ENCODE measurements at places on chromosomes 12 and 14.

- DNase-seq = no peak
Observed at GRCh38 chr12:113594967-113595366, 123.3 kb upstream of the LHX5 start.

- DNase-seq = no peak
Observed at GRCh38 chr12:51868821-51869495, 18.9 kb upstream of the ANKRD33 start.

- DNase-seq = no peak
Observed at GRCh38 chr12:68138480-68138879, 21.1 kb downstream of the IFNG start.

GRCh38 chr14:26928019-26928418 is 330.2 kb upstream of the NOVA1 start:
- no peak for DNase-seq

DNA sequence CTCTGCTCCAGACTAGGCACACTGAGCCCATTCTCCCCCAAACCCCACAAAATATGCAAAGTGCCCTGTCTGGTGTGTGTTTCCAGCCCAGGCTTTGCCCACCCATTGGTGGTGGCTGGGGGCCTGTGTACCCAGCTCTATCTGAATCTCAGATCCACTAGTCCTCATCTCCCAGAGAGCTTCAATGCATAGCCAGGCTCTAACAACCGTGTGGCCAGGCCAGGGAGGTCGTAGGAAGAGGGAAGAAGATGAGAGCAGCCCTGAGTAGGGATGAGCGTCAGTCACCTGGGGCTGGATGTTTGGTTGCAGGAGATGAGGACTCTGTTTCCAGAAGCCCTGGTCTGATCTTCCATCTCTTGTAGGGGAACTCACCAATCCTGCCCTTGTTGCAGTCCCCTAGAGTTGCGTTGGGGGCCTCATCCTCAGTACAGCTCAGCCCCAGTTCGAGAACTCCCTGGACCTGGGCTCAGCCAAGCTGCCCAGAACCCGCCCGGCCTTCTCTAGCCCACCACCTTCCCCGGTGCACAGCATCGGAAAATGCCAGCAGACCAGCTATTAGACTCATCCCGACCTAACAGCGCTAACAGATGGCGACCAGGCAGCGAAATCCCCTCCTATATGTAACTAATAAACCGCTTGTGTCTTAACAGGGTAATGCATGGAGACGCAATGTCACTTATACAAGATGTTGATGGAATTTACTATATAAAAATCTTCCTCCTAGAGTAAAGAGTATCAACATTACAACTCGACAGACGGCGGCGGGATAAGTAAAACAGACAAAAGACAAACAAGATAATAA is 3.2 kb upstream of the LHX5 start:
- no peak for DNase-seq

DNA sequence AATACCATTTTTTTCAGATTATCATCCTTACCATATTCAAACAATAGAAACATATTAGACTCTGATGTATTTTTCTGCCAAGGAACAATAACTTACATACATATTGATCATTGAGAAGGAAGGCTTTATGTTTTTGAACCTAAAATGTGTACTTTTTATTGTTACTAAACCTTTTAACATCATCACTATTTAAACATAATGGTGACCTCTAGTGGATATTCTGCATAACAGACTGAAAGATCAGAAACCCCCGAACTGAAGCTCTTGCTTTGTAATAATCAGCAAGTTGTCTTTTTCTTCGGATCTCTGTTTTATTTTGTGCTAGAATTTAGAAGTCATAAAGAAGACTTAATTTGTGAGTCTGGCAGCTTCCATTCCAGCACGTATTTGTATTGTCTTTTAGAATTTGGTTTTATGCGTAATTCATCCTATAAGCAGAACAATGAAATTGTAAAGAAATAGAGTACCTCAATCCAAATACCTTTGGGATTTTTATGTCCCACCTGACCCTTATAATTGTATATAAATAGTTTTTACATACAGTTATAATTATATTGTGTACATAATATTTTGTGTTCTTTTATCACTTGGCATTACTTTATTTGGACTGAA is 125.9 kb upstream of the ATF1 start:
- no peak for DNase-seq

DNA sequence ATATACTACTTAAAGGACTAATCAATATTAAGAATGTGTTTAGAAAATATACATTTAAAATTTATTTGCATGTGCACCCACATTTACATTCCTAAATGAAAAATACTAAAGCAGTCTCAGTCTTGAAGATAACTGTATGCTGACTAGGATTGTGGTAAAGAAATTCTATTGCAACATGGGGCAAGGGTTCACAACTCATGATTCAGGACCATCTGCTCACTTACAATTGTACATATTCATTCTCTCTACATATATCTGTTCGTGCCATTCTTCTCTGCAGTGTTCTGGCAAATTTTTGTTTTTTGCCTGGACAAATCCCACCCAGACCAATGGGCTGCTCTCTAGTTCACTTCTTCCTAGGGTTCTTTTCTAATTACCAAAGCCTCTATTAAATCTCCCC is 417.2 kb upstream of the NOVA1 start:
- no peak for DNase-seq

DNA sequence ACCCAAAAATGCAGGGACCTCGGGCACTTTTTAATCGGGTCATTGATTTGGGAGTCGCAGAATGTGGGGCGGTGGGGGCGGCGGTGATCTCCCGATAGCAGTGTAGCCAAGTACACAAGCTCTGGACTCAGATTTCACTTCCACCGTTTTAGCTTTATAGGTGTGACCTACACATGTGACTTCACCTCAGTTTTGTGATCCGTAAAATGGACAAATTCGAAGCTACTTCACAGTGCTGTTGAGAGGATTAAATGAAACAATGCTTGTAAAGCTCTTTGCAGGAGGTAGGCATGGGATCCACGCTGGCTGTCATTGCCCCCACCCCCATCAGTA is 478 bp downstream of the RITA1 start:
- DNase-seq = no peak

DNA sequence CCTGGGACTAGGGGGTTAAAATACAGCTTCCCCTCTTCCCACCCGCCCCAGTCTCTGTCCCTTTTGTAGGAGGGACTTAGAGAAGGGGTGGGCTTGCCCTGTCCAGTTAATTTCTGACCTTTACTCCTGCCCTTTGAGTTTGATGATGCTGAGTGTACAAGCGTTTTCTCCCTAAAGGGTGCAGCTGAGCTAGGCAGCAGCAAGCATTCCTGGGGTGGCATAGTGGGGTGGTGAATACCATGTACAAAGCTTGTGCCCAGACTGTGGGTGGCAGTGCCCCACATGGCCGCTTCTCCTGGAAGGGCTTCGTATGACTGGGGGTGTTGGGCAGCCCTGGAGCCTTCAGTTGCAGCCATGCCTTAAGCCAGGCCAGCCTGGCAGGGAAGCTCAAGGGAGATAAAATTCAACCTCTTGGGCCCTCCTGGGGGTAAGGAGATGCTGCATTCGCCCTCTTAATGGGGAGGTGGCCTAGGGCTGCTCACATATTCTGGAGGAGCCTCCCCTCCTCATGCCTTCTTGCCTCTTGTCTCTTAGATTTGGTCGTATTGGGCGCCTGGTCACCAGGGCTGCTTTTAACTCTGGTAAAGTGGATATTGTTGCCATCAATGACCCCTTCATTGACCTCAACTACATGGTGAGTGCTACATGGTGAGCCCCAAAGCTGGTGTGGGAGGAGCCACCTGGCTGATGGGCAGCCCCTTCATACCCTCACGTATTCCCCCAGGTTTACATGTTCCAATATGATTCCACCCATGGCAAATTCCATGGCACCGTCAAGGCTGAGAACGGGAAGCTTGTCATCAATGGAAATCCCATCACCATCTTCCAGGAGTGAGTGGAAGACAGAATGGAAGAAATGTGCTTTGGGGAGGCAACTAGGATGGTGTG is 1.9 kb downstream of the GAPDH start:
- no peak for DNase-seq

DNA sequence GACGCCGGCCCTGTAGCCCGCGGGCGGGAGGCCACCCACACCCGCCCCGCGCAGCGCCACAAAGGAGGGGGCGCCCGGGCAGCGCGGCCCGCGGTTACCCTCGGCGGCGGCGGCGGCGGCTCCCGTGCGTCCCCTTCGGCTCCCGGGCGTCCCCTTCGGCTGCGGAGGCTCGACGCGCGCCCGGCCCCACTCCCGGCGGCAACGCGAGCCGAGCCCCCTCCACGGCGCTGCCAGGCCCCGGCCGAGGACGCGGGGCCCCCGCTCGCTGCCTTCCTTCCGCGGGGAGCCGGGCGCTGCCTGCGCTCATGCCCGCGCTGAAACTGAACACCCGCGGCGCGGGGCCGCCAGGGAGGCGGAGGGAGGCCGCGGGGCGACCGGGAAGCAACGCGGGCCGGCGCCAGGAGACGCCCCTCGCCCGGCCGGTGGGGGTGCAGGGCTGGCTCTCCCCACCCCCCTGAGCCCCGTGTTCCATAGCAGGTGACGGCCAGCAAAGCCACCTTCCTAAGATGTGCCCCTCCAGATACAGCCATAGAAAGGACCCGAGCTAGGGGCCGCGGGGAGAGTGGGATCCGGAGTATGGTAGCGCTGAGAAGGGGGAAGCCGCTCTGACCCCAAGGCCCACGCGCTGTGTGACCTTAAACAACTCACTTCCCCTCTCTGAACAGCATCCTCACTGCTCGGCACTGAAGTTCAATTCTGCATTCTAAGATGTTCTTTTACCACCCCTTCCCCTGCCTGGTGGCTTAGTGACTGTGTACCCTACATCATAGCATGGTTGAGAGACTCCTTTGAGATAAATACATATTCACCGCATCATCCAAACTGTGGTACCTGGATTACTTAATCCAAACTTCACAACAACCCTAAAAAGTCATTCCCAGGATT is 42.8 kb downstream of the KDM2B start:
- no peak for DNase-seq

- DNase-seq = no peak
Observed at GRCh38 chr12:65922077-65922476, 97.8 kb downstream of the HMGA2 start.

GRCh38 chr12:117863002-117863709 is 105.6 kb downstream of the KSR2 start:
- DNase-seq = no peak

DNA sequence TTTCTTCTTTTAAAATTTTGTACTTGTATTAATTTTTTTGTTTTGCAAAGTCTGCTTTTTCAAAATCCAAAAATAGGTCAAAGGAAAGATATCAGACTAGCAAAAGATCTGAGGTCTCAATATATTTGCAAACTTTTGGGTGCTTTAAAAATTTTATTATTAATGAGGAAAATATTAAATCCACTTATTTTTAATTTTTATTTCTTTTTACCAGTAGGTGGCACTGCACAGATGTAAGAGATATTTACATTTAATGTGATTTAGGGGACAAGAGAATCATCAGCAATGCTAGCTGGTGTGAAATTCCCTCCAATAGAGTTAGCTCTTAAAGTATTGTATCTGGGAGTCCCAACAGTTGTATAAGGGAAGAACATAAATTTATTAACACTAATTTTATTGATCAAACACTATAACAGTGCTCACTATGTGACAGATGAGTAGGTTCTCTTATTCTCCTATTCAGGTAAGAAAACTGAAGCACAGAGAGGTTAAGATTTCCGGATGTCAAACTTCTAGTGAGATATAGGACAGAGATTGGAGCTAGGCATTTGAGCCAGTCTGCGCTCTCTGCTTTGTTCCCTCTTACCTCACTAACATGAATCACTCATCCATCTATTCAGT is 30.5 kb downstream of the ALX1 start:
- no peak for DNase-seq

- no peak for DNase-seq
Observed at GRCh38 chr14:64841772-64842750, 37.6 kb downstream of the SPTB start.

DNA sequence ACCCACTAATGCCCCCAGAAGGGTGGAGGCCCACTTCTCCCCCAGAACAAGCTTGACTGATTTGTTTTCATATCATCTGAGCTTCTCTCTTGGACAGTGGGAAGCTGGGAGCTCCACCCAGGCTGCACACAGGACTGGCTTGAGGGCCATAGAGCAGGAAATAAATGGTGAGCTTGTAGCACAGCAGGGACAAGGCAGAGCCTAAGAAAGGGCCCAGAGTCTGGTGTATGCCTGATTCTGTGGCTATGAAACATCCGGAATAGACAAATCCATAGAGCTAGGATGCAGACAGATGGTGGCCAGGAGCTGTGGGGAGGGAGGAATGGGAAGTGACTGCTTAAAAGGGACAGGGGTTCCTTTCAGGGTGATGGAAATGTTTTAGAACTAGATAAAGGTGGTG is 79.0 kb downstream of the ARL6IP4 start:
- DNase-seq = no peak
